RWPE2 (cell line): ENCODE measurements at places on chromosomes 1 and 21.

GRCh38 chr1:75841421-75841820, 44.7 kb downstream of the MSH4 start:
- no peak overlapping the region for H3K4me3 ChIP-seq
- no peaks in the 10 kb centered on the region for H3K27me3 ChIP-seq
- no peak for DNase-seq

DNA sequence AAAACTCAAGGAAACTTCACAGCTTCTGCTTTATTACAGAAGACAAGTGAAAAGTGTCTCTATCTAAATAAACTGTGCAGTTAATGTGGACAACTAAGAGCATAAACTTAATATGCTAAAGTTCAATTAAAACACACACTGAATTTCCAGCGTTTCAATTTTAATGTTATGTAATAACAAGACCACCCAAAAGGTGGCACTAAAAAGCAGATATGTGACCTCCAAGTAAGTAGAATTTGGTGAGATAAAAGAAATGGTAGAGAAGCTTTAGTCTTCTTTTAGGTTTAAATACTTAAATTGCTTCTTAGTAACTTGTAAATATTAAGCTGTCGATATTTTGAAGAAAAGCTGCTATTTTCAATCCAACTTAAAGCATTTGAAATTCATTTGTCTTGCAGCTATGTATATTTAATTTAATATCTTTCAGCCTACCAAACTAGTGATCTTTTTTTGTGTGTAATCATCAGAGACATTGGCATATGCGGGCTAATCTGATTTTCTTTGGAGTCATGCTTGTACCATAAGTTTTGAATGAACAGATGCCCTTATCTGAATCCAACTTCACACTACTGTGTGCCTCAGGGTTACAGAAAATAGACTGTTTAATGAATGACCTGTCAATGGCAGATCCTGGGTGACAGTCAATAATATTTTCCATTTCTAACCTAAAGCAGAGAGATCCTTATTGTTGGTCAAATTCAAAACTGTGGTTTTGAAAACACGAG, 36.5 kb upstream of the ADAMTS1 start:
- no peak overlapping the region for H3K27ac ChIP-seq
- DNase-seq: no peak

- no peak overlapping the region for H3K4me3 ChIP-seq
- H3K4me1 ChIP-seq: peaks cover 13% of the 10 kb centered on the region
- no peaks in the 10 kb centered on the region for H3K36me3 ChIP-seq
These were observed 59.0 kb upstream of the CD1D start for GRCh38 chr1:158121604-158122254.

- no peak overlapping the region for H3K27ac ChIP-seq
- peak overlapping the region; percentile 44 for H3K4me3 ChIP-seq
- H3K27me3 ChIP-seq: no peaks in the 10 kb centered on the region
- peak; percentile 99 for DNase-seq
- H3K4me1 ChIP-seq: no peaks in the 10 kb centered on the region
These were observed 401 bp upstream of the TMEM52 start for GRCh38 chr1:1919304-1920056.

- H3K4me3 ChIP-seq: no peak overlapping the region
- H3K4me1 ChIP-seq: no peaks in the 10 kb centered on the region
- H3K27ac ChIP-seq: no peak overlapping the region
- no peaks in the 10 kb centered on the region for H3K27me3 ChIP-seq
- peaks cover 13% of the 10 kb centered on the region for H3K36me3 ChIP-seq
These were observed 25.3 kb upstream of the FAAH start for GRCh38 chr1:46368791-46369190.

- no peak for DNase-seq
- H3K4me3 ChIP-seq: no peak overlapping the region
- no peaks in the 10 kb centered on the region for H3K4me1 ChIP-seq
- no peaks in the 10 kb centered on the region for H3K36me3 ChIP-seq
These were observed 46.5 kb downstream of the FAM78B start for GRCh38 chr1:166120281-166120680.

- DNase-seq: no peak
- H3K36me3 ChIP-seq: no peaks in the 10 kb centered on the region
- H3K4me3 ChIP-seq: no peak overlapping the region
- no peak overlapping the region for H3K27ac ChIP-seq
- H3K27me3 ChIP-seq: no peaks in the 10 kb centered on the region
These were observed 326.5 kb upstream of the SGIP1 start for GRCh38 chr1:66207484-66207883.

DNA sequence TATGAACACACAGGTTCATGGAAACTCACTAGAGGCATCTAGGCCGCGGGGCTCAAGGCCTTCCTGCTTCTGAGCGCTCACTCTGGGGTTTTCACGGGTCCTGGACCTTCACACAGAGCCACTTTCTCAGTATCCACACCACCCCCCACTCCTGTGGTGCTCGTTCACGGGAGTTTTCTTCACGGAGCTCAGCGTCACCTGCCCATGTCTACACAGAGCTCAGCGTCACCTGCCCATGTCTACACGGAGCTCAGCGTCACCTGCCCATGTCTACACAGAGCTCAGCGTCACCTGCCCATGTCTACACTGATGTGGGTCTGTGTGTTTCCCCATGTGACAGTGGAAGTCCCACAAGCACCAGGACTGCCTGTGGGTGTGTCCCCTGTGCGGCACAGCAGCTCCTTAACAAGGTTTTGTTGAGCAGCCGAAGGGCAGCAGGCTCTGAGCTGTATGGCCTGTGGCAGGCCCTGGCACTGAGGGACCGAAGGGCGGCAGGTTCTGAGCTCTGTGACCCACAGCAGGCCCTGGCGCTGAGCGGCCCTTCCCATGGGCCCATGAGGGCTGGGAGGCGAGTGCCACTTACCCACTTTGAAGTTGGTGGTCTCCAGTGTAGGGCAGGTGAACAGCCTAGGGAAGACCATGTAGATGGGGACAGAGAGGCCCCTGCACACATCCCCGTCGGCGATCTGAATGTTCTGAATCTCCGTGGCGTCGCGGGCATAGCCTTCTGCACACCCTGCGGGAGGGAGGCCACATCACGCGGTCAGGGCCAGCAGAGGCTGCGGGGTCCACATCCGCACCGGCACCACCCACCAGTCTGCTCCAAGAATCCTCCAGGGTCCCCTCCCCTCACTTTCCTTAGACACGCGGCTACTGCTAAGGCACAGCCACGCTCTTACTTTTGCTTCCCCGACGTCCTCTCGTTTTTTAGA, 39.8 kb downstream of the VPS26C start:
- no peak for DNase-seq
- peaks cover 68% of the 10 kb centered on the region for H3K36me3 ChIP-seq
- no peaks in the 10 kb centered on the region for H3K27me3 ChIP-seq
- H3K4me1 ChIP-seq: no peaks in the 10 kb centered on the region

DNA sequence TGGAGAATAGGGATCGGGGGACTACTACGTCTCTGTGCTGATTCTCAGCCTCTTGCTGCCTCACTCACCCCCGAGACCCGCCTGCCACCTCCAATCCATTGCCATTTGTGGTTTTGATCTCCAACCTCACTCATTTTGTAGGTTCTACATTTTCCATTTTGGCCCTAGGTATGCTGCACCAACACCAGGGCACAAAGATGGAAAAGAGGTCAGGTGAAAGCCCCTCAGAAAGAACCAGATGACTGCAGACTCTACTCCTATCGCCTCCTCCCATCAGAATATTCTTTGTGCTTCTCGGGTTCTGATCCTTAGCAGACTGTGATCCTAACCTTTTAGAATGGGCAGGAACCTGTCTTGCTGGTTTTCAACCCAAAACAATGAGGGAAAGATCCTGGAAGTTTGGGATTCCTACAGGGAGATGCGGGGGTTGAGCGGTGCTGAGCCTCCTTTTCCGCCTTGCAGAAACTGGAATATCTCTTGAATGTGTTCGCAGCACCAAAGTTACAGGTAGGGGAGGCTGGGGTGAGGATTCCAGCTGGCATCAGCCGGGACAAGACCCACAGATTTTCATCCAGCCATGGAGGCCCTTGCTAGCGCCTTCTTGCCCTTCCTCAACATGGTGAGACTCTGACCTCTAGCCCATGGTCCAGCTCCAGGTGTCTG, 53.1 kb downstream of the RHBG start:
- no peak for DNase-seq
- peaks cover 87% of the 10 kb centered on the region for H3K27me3 ChIP-seq
- no peaks in the 10 kb centered on the region for H3K36me3 ChIP-seq
- no peak overlapping the region for H3K27ac ChIP-seq
- peaks cover 10% of the 10 kb centered on the region for H3K4me1 ChIP-seq

DNA sequence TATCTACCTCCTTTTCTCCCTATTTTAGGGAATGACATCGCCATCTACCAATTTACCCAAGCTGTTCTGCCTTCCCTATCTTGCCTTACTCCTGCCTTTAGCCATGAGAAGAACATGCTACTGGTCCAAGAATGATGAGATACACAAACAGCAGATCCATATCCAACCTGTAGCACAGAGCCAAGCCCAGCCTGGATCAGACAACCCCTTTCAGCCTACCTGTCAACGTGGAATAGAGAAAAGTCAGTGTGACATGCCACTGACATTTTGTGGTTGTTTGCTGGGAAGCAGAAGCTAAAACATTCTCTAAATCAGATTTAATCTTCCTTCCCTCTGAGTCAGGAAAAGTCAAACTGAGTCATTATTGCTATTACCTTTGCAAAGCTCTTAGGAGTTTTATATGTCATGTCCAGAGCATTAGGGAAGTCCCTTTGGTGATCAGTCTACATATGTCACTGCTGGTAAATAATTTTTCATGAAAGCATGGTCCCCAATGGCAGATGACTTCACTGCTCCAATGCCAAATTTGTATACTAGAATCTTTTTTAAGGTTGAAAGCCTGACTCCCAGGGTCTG, 143.1 kb downstream of the TPR start:
- H3K4me1 ChIP-seq: peaks cover under 1% of the 10 kb centered on the region
- DNase-seq: no peak
- no peak overlapping the region for H3K4me3 ChIP-seq
- H3K27ac ChIP-seq: no peak overlapping the region

DNA sequence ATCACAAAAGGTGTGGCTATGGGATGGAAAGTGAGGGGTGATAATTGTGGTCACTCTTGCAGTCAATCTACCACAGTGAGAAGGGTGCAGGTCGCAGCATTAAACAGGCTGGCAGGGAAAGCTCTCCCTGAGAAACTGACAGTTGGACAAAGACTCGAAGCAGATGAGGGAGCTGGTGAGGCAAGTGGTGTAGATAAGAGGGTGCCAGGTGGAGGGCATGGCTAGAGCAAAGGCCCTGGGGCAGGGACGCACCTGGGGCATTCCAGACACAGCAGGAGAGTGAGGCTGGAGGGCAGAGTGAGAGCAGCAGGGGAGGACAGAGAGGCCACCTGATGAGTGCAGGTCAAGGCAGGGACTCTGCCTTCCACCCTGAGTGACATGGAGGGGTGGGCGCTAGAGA, 264.8 kb downstream of the PRDM2 start:
- no peaks in the 10 kb centered on the region for H3K36me3 ChIP-seq
- no peak overlapping the region for H3K4me3 ChIP-seq
- H3K4me1 ChIP-seq: no peaks in the 10 kb centered on the region

DNA sequence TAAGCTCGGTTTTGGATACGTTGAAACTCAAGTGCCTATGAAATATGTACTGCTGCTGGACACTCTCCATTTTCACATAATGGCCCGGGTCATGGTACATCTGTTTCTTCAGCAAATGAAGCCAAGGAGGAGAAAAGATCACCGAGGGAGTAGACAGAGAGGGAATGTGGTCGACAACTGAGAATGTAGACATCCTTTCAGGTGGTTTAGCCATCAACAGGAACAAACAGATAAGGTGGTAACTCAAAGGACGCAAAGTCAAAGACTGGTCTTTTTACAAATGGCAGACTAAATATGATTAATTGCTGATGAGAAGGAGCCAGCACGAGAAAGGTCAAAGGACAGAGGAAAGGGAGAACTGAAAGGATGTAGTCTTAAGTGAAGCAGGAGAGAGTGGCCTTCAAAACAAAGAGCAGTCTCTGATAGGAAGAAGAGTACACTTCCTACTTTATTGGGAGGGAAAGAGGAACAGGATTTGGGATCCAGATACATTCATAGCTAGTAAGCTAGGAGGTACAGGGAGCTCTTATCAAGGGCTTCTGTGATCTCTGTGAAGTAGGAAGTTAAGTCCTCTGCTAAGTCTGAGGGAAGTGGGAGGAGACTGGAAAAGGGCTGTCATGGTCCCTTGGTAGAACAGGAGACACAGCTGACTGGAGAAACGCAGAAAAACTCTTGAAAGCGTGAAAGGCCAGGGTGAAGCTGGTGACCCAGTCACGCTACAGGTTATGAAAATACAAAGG, 28.3 kb downstream of the NUP133 start:
- DNase-seq: no peak
- no peaks in the 10 kb centered on the region for H3K27me3 ChIP-seq
- H3K4me1 ChIP-seq: no peaks in the 10 kb centered on the region

- no peaks in the 10 kb centered on the region for H3K4me1 ChIP-seq
- no peak overlapping the region for H3K27ac ChIP-seq
- no peak for DNase-seq
These were observed 65.5 kb downstream of the AKT3 start for GRCh38 chr1:243784506-243784905.

- no peak overlapping the region for H3K4me3 ChIP-seq
- no peaks in the 10 kb centered on the region for H3K36me3 ChIP-seq
- H3K27me3 ChIP-seq: no peaks in the 10 kb centered on the region
- H3K4me1 ChIP-seq: peaks cover 20% of the 10 kb centered on the region
These were observed 59.9 kb upstream of the FBXO28 start for GRCh38 chr1:224054012-224054411.

GRCh38 chr1:200392625-200393185, 17.1 kb downstream of the ZNF281 start:
- no peak overlapping the region for H3K4me3 ChIP-seq
- no peaks in the 10 kb centered on the region for H3K27me3 ChIP-seq
- no peak for DNase-seq
- H3K27ac ChIP-seq: no peak overlapping the region
- peaks cover 8% of the 10 kb centered on the region for H3K4me1 ChIP-seq

DNA sequence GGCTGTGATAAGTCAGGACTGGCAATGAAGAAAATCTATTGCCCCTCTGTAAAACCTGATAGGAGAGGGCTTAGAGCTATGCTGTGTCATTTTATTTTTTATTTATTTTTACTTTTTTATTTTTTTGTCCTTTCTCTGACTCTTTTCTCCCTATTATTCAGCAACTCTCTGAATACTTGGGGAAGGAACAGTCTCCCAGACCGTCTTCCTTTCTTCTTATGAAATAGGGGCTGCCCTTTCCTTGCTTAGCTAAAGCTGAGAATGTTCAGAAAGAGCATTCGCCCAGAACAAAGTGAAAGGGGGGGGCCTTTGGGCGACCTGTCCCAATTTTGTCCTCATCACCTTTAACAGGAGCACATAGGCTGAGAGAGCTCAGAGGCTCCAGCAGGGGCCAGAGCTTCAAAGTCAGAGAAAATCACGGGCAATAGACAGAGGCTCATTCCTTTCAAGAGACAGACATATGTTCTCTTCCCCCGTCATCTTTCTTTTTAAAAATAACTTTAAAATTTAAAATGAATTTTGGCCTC, 80.9 kb downstream of the RNF220 start:
- peaks cover 12% of the 10 kb centered on the region for H3K4me1 ChIP-seq
- H3K27me3 ChIP-seq: no peaks in the 10 kb centered on the region
- H3K27ac ChIP-seq: no peak overlapping the region
- DNase-seq: no peak
- no peak overlapping the region for H3K4me3 ChIP-seq
- no peaks in the 10 kb centered on the region for H3K36me3 ChIP-seq
